ENCODE measurements at places on chromosomes 7 and 10.

GRCh38 chr10:13400196-13400965 lies 52.3 kb upstream of the SEPHS1 start:
- DNase-seq: no peak

DNA sequence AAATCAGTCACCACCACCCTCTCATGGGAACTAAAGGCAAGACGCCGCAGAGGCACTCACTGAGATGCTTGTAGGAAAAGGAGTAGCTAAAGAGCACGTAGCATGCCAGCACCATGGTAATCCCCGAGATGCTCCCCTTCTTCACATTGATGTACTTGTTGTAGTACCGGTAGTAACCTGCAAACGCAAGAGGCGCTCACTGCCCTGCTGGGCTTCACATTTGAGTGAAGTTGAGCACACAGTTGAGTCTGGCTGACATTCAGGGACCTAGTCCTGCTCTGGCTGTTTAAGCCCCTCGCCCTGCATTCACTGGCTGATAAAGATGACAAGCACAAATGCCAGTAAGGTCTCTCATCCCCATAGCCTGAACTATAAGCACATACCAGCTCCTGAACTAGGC lies 6.9 kb downstream of the ATP5MF start:
- DNase-seq: peak; percentile 79

DNA sequence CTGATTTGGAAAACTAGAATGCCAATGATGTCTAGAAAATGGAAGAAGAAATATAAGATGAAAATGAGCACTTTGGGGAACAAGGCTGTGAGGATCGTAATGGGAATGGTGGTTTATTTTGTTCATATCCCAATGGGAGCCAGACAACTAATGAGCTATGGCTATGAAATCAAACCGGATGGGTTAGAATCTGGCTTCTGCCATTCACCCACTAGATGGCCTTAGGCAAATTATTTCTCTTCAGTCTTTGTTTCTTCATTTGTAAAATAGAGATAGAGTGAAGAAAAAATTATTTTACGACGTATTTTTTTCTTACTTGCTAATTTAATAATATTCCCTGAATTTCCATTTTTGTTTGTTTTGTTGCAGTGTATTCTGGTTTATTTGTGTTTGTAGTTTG lies 572.1 kb upstream of the IGFBP3 start:
- no peak for DNase-seq

GRCh38 chr10:1642600-1643160 lies 94.6 kb downstream of the ADARB2 start:
- DNase-seq: peak; percentile 18

DNA sequence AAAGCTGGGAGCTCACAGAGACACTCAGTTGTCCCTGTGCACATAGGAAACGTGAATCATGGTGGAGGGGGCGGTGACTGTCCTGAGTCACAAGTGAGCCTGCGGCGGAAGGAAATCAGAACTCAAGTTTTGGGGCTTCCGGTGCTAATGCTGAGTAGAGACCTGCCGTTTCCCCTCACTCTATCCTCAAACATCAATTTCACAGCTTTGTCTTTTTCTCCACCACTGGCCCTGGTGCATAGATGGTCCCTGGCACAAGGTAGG lies 21.9 kb downstream of the ADCYAP1R1 start:
- no peak for DNase-seq

- no peak for DNase-seq
Measured at GRCh38 chr7:16114633-16115032, 306.7 kb downstream of the CRPPA start.

DNA sequence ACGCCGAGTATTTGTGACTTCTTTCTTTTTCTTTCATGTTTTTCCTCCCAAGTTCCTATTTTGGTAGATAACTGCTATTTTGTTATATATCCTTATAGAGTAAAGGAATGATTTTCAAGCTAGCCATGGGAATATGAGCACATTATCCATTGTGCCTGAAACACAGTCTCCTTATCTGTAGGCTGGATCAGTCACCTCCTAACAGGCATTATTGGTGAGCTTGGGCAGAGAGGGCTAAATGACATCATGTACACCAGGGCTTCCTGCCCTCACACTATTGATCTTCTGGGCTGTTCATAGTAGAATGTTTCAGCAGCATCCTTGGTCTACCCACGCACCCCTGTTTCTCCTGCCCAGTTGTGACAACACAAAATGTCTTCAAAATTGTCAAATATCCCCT lies 88.1 kb upstream of the CTBP2 start:
- peak; percentile 5 for DNase-seq

GRCh38 chr10:114996542-114996941 lies 58.5 kb downstream of the TRUB1 start:
- DNase-seq: no peak

GRCh38 chr7:108589874-108590273 lies 20.2 kb downstream of the DNAJB9 start:
- no peak for DNase-seq

DNA sequence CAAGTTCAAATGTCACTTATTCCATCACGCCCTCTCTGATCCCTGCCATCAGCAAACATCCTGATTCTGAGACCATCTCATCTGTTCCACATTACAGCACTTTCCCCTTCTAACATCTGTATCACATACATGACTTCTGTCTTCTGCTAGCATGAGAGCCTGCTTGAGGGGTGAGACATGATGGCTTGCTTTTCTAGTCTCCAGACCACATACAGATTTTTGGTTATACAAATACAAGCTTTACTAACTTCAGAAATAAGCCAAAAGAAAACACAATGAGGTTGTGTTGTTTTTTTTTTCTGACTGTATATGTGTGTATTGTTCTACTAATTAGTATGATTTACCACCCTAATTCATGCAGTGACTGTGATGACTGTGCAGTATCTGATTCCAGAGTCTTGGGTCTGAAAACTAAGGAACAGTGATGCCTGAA lies 34.3 kb downstream of the NAPEPLD start:
- DNase-seq: no peak

GRCh38 chr7:47937065-47937687 lies 11.1 kb downstream of the PKD1L1 start:
- no peak for DNase-seq

DNA sequence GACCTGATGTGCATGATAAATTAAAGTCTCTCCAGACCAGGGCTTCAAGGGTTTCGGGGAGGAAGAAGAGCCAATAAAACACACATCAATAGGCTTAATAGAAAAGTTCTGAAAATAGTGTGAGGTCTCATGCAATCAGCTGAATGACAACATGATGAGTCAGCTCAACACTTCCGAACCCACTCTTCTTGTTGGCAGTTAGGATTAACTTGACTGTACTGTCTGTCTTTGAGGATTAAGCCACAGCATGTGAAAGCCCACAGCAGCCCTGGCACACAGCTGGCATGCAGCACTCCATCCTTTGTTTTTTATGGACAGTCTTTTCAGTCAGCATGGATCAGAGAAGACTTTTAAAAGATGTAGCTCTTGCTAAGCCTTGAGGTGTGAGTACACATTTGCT lies 526.9 kb upstream of the VSTM2A start:
- DNase-seq: no peak

DNA sequence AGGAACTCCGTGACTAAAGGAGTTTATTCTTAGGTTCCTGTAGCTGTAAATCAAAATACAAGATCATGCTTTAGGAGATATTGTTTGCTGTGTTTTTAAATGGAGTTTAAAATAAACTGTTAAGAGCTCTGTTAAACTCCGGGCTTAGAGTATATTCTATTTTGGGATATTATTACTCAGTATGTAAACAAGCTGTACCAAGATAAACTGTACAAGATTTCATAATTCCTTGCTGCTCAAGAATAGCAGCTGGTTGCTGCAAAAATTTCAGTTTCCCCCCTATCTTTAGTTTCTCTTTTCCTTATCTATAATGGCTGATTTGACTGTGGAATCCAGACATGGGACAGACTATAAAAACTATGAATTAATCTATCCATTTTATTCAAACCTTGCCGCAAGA lies 215.7 kb downstream of the HTR7 start:
- no peak for DNase-seq

DNA sequence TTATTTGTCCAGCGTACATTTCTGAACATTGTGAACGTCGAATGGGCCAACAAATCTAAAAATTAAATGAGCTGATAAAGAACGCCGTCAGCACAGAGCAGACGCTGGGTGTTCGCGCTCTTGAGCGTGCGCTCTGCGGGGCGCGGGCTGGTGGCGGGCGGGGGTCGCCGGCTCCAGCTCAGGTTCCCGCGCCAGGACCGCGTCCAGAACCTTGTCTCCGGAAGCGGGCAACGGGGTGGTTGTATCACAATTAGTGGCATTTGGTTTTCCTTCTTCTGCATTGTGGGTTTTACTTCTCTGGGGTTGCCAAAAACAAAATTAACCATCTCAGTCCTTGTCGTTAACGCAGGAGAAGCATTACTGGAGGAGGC lies 2.4 kb downstream of the CYP2E1 start:
- no peak for DNase-seq

GRCh38 chr10:81886939-81887338 lies 11.9 kb downstream of the NRG3 start:
- no peak for DNase-seq

GRCh38 chr10:4266416-4267085 lies 481.5 kb upstream of the KLF6 start:
- no peak for DNase-seq

DNA sequence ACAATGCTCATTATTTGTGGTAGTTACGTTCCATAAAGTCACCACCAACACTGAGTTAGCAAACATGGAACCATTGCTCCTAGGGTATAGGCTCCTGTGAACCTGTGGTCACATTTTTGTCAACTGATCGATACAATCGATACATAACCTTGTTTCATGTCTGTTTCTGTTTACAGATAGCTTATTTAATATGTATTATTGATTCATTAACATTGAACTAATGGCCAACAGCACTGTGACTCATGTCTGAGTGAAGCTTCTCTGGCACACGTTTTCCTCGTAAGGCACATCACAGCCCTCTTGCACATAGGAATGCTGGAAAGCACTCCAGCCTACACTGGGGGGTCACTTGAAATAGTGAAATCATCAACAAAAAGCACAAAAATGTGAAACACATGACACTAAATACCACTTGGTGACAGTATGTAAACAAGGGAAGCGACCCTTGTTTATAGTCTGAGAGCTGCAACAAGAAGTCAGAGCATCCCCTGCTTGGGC lies 27.0 kb downstream of the GHRHR start:
- DNase-seq: no peak

- no peak for DNase-seq
Measured at GRCh38 chr7:14085901-14086300, 96.4 kb upstream of the ETV1 start.

- DNase-seq: no peak
Measured at GRCh38 chr10:3623746-3624145, 161.3 kb downstream of the KLF6 start.

DNA sequence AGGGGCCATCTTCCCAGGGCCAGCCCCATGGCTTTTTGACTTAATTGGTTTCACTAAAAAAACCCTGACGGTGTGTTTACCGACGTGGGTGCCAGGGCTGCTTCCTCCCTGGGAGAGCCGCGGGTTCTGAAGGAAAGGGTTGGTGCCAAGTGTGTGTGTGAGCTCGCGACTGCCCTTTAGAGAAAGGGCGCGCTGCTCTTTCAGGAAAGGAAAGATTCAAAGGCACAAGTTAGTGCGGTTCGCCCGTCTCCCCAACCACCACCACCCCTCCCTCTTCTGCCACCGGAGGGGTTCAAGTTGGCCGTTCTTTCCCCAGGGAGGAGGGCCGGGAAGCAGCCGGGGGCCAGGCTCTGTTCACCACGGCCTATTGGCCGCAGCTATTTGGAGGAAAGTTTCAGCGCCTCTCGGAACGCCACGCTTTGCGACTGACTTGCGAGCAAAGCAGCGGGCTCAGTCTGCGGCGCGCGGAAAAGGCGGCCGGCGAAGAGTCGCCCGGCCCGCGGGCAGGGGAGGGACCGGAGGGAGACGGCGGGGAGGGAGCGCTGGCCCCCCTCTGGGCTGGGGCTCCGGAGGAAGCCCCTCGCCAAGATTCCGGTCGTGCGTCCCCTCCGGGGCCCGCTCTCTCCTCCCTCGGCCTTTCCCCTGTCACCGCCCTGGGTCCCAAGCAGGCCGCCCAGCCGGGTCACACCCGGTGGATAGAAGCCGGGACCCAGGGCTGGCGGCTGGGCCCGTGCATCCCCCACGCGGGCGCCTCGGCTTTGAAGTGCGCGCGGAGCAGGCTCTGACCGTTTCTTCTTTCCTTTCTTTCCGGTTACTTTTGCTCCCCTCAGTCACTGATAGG lies 165.9 kb upstream of the PPP1R3A start:
- DNase-seq: peak; percentile 82

DNA sequence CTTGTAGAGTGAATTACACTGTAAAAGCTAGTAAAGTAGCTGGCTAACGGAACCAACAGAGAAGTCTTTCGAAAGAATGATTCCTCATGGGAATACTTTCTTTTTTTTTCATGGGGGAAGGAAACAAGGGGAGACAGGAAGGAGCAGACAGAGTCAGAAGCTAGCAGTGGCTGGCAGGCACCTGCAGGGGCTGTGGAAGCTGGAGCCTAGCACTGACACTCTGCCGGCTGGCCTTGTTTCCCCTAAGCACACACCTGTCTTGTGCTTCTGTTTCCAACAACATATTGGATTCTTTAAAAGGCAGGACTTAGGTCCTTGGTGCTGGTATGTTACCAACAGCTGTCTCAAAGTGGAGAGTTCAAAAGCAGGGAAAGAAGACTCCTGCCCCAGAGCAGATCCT lies 24.7 kb downstream of the NOD1 start:
- DNase-seq: no peak

Data from endodermal cell (in vitro differentiated cells).